ENCODE measurements at places on chromosomes 12 and 14.
A peak's percentile ranks its signal among the peaks of the same experiment; 100 is the strongest.

GRCh38 chr12:132146098-132146497 is 1.8 kb downstream of the NOC4L start:
- DNase-seq, result no peak

GRCh38 chr14:61196792-61197191 is 84.3 kb downstream of the TMEM30B start:
- no peak for DNase-seq

GRCh38 chr12:68823696-68824095 is 15.7 kb downstream of the MDM2 start:
- DNase-seq, result no peak

DNA sequence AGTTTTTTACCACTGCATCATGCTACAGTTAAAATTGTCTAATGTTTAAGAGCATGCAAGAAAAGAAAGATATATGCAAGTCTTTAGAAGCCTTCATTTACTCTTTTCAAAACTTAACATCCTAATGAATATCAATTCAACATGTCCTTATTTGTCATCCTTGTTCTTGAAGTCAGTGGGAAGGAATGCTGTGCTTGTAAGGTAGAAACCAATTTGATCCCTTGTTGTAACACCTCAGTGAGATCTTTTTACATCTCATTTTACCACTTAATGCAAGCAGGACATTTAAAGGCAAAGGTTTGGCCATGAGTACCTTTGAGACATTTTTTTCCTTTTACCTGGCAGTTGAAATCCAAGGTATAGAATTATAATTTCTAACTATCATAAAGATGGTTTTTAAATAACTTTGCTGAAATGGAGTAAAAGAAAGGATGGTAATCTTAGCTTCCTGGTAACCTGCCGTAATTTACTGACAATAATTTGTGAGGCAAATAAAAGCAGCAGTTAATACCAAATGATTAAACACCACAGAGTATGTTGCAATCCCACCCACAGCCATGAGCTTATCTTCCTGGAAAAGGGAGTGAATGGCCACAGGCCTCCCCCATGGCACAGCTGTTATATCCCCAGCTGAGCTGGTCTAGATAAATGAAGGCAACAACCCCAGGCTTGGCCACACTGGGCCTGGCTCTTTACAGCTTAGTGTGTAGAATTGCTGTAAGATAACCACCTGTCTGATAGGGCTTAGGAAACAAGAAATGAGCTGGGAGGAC is 33.2 kb upstream of the STRN3 start:
- DNase-seq, result peak; percentile 100

- no peak for DNase-seq
Measured at GRCh38 chr12:27979145-27979544, 6.6 kb upstream of the PTHLH start.

GRCh38 chr14:65252482-65253255 is 150.4 kb upstream of the MAX start:
- DNase-seq, result no peak
